ENCODE measurements at places on chromosomes 1 and 21.

DNA sequence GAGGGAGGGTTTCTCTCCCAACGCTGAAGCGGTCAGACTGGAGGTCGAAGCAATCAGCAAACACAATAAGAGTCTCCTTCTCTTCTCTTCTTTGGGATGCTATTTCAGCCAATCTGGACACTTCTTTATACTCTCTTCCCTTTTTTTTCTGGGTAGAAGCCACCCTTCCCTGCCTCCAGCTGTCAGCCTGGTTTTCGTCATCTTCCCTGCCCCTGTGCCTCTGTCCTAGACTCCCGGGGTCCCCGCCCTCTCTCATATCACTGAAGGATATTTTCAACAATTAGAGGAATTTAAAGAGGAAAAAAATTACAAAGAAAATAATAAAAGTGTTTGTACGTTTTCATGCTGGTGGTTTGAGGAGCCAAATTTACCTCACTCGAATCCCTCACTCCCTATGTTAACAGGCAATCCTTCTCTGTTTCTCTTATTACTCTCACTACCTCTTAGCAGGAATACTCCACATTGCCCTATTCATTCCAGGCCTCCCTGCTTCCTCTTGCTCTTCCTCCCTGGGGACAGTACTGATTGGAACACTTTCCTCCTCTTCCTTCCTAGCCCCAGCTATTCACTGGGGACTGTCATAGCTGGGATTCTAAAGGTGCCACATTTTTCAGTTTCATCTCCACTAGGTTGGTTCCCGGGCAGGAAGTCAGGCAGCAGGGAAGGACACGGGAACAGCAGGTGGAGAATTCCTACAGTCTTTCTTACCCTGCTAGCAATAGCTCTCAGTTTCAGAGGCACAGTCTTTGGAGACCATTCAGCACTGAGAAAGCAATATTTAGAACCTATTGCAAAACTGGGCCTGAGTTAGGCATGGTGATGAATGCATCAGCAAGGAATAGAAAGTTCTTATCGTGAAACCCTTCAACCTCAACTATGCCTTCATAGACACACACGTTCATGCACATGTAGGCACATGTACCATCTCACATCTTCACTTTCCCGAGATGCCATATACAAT is 288.0 kb downstream of the PBX1 start:
- no peak for DNase-seq

- DNase-seq = no peak
Measured at GRCh38 chr1:199858856-199859255, 168.7 kb upstream of the NR5A2 start.

DNA sequence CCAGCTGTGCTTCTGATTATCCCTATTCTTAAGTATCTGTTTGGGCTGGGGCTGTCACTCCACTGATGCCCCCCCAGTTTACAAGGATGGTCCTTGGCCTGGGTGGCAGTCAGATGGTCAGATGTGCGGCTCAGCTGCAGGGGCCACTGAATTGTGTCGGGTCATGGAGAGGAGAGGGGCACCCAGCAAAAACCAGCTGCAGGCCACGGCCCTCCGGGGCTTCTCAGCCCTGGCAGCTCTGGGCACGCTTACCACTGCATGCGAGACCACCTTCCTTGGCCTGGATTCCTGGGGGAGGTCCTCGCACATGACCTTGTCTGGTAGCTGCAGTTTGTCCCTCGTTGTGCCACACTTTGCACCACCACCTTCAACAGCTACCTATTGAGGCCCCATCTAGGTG is 164.9 kb upstream of the TMEM51 start:
- no peak for DNase-seq

GRCh38 chr1:12232221-12232620 is 2.4 kb downstream of the VPS13D start:
- DNase-seq = no peak

GRCh38 chr1:198780376-198780775 is 141.5 kb downstream of the PTPRC start:
- DNase-seq = no peak

- DNase-seq = peak; percentile 59
Measured at GRCh38 chr1:32272557-32273390, 19.1 kb upstream of the HDAC1 start.

DNA sequence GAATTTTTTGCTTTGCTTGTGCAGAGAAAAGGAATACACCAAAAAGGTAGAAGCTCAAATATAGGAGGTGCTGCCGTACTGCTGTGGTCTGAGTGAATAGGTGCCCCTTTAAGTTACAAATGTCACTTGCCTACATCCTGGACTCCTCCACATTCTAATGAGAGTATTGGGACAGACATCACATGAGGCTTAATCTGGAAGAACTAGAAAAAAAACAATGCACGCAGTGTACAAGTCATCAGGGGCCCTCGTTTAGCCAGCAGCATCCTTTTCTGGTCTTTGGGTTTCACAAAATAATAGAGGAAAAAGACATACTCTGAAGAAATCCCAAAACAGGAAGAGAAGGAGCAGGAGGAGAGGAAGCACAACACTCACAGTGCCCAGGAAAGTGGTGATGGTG is 89.3 kb downstream of the SLC44A5 start:
- no peak for DNase-seq

DNA sequence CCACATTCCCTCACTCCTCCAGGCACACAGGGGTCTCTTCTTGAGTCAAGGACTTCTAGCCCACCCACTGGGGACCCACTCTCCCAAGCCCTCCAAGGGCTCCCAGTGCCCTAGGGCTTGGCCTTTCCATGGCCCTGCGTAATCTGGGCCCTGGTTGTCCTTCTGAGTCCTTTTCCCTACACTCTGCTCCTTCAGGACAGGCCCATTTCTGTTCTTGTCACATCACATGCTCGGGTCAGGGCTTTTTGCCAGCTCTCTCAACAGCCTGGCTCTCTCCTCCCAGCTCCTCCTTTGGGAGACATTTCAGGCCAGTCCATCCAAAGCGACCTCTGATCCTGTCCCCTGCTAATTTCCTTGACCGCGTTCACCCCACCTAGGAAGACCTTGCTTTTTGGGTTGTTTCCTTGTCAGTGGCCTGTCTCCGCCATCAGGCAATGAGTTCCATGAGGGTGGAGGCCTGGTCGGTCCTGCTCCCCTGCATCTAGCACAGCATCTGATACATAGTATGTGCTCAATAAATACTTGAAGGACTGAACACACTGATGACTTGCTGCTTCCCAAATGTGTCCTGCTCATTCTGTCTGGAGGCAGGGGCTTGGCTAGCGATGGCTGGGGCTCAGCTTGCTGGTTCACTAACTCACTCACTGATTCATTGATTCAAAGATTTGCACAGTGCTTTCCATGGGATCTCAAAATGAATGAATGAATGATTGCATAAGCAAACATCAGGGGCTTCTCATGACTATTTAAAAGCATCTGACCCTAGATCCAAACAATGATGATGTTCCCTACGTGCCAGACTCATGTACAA is 44.8 kb downstream of the DHRS3 start:
- DNase-seq = no peak

DNA sequence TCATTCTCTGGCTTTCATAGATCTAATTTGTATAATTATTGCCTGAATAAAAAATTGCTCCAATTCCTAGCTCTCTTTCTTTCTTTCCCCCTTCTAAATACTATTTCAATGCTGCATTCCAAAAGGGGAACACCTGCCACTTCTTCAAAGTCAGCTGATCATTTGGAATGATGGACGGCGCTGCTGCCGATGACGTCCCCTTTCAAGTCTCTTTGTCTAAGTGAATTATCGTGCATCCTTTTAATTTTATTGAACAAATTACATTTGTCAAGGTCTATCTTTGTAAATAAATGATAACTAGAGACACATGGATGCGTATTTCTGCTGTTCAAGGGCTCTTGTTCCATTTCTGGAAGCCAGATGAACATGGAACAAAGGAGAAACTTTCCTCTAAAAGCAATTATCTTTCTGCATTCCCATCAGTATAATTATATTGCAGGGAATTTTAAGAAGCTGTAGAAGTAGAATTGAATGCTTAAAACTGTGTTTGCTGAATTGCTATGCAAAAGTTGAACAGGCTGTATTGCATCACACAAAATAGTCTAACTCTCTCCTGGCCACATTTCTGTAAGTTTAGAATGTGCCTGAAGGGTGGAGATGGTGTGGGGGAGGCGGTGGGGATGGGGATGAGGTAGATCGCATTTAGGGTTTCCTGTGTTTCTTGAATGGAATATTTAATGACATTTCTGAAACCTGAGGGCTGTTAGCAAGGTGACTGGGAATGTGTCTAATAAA is 191.9 kb upstream of the LMO4 start:
- no peak for DNase-seq

DNA sequence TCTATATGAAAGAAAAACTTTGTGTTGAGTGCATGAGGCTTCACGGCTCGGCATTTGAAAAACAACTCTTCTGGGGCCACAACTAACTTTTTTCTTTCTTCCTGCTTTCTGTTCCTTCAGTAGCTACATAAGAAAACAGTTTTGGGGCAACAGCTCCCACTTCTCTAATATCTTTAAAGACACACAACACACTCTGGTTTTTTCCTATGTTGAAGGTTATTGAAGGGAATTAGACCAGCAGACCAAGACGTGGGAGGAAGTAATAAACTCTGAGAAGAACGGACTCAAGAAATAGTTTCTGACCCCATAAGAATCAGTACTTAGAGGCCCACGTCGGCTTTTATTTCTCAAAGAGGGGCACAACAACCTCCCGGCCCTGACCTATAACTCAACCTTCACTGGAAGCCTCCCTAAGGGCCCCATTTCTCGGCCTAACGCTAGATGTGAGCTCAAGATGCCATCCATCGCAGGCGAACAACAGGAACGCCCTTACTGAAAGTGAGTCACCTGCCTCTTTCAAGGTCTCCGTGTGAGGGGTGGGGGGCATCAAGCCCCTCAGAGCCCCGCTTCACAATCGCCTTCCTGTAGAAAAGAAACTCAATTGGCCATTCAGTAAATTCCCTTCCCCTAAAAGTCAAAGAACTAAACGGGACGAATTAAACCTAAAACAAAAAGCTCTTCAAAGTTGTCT is 844 bp downstream of the ZMYM6 start:
- DNase-seq = peak; percentile 55

DNA sequence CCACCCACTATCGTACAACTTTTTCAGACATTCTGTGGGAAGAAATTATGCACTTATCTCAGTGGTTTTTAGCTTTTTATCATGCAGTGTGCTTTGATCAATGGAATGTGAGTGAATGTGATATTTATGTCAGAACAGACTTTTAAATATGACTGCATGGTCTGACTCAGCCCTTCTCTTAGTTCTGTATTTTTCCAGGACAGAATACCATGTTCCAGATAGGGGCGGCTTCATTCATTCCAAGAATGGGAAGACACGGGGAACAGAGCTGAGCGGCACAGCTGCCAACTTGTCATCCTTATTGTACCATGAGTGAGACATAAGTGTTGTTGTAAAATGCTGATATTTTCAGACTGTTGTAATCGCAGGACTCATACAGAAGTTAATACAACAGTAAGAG is 214.6 kb upstream of the NCAM2 start:
- DNase-seq = no peak

DNA sequence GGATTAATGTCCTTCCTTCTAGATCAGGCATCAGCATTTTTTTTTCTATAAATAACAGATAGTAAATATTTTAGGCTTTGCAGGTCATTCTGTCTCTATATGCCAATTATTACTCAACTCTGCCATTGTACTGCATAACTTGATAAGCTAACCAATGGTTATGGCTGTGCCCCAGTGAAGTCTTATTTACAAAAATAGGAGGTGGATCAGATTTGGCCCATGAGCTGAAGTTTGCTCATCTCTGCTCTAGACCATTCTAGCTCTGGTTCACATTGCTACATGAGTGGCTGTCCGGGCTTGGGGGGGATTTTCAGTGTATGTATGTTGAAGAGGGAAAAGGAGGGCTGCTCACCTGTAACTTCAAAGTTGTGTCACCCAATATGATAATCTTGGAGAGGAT is 10.1 kb downstream of the RAB7B start:
- no peak for DNase-seq

DNA sequence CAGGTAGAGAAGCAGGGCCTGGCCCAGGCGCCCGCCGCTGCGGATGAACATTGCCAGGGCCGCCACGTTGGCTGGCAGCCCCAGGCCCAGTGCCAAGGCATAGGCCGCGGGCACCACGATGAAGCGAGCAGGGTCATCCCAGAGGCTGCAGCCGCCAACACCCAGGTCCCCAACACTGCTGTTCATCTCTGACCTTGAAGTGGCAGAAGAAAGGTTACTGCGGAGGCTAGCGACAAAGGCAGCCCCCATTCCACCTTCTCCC is 8.0 kb downstream of the TMEM35B start:
- no peak for DNase-seq

- DNase-seq = no peak
Measured at GRCh38 chr1:86466109-86466844, 2.5 kb upstream of the CLCA1 start.
